ENCODE measurements at places on chromosomes 3 and 15. TPM values are rescaled to one million over a fixed set of nuclear protein-coding genes. Genes with fewer than 3 reads are reported as not detected.

GRCh38 chr15:57694279-57694678 lies 12.2 kb upstream of the POLR2M start:
- no peak for DNase-seq
- H3K36me3 ChIP-seq: no peaks in the 10 kb centered on the region
- H3K27ac ChIP-seq: no peak overlapping the region
- H3K4me1 ChIP-seq: no peaks in the 10 kb centered on the region

DNA sequence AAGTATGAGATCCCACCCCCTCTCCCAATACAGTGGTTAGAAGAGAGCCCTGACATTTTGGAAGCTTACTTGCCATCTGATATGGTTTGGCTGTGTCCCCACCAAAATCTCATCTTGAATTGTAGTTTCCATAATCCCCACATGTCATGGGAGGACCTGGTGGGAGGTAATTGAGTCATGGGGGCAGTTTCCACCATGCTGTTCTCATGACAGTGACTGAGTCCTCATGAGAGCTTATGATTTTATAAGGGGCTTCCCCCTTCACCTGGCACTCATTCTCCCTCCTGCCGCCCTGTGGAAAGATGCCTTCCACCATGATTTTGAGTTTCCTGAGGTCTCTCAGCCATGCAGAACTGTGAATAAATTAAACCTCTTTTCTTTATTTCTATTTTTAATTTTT lies 28.8 kb upstream of the HES1 start:
- H3K36me3 ChIP-seq: no peaks in the 10 kb centered on the region
- DNase-seq: no peak
- no peaks in the 10 kb centered on the region for H3K4me1 ChIP-seq
- no peaks in the 10 kb centered on the region for H3K27me3 ChIP-seq

Gene GPR149
- total RNA-seq: not detected

Gene COX17
- 17.8 TPM for total RNA-seq

Gene MAP1A
- 17.4 TPM for total RNA-seq

Data from tibial nerve (tissue), 4 donors.